ENCODE measurements at places on chromosomes 1 and 21. TPM values are rescaled to one million over a fixed set of nuclear protein-coding genes. Genes with fewer than 3 reads are reported as not detected.

DNA sequence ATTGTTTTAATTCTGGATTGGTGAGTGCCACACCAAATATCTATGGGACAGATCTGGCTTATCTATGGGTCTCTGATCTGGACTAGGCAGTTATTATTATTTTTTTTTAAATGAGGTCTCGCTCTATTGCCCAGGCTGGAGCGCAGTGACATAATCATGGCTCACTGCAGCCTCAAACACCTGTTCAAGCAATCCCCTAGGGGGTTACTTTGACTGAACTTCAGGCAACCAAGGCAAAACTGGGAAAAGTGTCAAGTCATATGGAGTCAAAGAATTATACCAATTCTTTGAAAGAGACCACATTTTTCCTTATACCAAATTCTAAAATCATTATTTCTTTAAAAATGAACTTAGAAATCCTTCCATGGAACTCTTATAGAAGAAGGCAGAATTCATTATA is 129.1 kb upstream of the HOOK1 start:
- DNase-seq = no peak

Gene SLC25A24
- 53.0 TPM for total RNA-seq

DNA sequence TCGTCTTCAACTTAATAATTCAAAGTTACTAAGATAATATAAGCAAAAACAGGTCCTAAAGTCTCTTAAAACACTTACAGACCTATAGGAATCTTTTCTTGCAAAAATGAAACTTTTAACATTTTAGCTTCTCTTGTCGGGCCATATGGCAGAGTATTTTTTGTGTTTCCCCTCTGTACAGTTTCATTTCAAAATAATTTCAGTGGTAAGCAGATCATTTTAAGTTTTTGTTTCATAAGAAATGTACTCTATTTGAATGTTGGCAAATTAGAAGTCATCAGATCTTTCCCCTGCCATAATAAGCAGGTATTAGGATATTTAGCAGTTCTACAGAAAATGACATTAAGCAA is 37.9 kb downstream of the RGL1 start:
- DNase-seq = no peak

DNA sequence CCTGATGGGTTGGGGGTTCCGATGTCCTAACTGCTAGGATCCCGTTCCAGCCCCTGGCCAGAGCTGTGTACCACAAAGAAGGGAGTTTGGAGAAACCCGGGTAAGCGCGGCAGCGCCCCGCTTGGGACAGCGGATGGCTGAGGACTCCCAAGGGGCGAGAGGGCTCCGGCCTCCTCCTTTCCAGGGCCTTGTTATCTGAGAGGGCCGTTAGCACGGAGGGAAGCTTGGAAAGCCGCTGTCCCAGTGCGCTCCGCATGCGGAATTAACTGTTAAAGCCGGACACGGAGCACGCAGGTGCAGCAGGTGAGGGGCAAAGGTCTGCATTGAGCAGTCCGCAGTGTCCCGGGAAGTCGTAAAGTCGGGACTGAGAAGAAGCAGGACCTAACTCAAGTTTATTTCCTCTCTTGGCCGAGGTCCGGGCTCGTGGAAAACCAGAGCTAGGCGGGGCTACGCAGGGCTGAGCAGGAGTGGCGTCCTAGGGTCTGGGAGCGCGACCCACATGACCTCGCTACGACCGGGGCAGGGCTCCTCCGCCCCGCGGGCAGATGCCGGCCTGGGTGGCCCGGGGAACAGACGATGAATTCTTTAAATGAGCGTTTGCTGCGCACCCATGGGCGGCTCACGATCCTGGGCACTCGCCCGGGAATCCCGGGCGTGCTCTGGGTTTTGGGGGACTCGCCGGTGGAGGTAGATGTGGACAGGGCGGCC is 4.5 kb downstream of the LHX4 start:
- no peak for DNase-seq

DNA sequence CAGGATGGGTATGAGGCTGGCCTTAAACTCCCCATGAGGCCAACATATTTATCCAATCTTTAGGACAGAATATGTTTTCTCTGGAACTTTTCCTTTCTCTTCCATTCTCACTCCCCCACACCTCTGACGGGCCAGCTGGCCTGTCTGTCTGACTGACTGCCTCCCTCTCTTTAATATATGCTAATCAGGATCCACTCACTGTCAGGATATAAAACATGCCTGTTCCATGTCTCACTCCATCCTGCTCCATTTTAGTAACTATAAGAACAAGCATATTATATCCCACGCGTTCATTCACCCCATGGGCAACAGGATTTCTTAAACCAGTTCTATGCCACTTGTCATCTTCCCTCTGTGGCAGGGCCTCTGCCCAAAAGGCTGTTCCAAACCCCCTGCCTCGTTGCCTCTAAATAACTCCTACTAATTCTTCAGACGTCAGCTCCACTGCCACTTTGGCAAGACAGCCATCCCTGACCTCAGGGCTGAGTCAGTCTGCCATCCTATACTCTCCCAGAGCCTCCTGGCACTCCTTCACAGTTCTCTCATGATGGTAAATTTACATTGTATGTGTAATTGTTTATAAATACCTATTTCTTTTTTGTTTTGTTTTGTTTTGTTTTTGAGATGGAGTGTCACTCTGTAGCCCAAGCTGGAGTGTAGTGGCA is 84.3 kb upstream of the SPATA6 start:
- DNase-seq = no peak

- DNase-seq = no peak
These were observed 85.9 kb upstream of the ADAM30 start for GRCh38 chr1:119981986-119982815.
